ENCODE measurements at places on chromosomes 16 and 17.
A peak's percentile ranks its signal among the peaks of the same experiment; 100 is the strongest.

GRCh38 chr17:34314279-34314678 lies 5.0 kb upstream of the CCL8 start:
- DNase-seq: no peak

- DNase-seq: no peak
Measured at GRCh38 chr16:57471209-57471608, 8.7 kb downstream of the POLR2C start.

DNA sequence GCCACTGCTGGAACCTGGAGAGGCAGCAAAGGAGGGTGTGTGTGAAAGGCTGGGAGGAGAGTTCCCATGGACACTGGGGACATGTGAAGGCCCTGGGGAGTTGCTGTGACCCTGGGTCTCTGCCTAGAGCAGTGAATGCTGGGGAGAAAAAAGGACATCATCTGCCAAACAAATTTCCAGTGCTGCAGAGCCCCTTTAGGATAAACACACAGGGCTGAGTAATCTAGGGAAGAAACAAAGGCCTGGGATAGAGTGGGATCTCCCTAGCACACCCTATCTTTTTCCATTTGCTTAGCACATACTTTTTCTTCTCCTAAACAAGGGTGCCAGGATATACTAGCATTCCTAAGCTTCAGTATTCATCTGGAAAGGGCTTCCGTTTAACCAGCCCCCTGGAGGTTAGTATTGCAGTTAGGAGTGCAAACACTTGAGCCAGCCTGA lies 3.3 kb upstream of the HIGD1B start:
- DNase-seq: no peak

DNA sequence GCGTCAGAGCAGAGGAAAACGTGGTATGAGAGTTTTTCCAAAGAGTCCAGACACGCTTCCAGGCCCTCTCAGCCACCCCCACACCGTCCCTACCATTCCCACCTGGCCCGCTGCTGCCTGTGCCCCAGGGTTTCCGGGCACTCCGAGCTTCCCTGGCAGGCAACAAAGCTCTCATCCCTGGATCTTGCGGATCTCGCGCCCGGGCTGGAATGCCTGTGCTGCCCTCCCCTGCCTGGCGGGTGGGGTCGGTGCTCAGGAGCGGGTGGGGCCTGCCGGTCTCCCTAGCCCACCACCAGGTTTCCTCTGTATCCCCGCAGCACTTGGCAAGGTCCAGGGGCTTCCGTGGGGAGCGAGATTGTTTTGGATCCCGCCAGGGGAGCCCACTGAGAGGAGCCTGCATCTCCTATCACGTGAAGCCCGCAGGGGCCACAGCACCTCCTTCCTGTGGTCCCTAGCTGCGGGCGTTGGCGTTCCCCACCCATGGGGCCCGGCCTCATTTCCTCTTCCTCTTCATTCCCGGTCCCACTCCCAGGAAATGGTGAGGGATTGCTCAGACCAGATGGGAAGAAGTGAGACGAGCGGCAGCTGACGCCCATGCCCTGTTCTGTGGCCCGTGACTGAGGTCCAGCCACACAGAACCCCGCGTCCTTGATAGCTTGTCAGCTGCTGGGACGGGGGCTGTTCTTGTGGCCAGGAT lies 11.0 kb downstream of the TBC1D24 start:
- no peak for DNase-seq

GRCh38 chr17:62693616-62694409 lies 66.3 kb downstream of the MRC2 start:
- DNase-seq: no peak

DNA sequence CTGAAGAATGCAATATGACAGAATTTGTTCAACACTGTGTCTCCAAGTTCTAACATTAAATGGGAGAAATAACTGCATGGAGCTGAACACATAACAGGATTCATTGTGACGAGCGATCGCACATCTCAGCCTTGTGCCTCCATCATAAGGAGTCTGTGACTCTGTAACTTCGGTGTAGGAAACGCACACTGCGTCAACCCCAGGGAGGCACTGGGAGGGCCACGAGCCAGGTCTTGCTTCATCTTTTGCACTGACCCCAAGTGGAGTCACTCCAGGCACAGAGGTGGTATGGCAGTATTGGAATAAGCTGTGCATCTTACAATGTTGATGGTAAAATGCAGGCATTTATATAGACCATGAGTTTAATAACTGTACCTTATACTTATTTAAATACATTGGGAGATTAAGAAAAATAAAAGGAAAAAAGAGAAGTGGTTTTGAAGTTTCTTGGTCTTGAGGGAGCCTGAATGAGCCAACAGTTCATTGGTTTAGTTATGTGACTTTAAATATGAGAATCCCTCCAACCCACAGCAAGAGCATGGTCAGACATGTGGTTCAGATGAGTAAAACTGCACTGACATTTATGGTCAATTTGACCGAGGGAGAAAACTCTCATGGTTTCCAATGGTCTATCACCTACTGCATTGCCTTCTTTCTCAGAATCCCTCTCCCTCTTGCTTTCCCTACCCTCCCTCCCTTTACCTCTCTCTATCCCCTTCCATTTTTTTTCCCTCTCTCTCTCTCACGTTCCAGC lies 5.7 kb upstream of the PMP22 start:
- no peak for DNase-seq

- DNase-seq: no peak
Measured at GRCh38 chr16:69839240-69839688, 77.1 kb downstream of the WWP2 start.

GRCh38 chr17:20226814-20227482 lies 217.8 kb downstream of the SPECC1 start:
- peak; percentile 83 for DNase-seq

DNA sequence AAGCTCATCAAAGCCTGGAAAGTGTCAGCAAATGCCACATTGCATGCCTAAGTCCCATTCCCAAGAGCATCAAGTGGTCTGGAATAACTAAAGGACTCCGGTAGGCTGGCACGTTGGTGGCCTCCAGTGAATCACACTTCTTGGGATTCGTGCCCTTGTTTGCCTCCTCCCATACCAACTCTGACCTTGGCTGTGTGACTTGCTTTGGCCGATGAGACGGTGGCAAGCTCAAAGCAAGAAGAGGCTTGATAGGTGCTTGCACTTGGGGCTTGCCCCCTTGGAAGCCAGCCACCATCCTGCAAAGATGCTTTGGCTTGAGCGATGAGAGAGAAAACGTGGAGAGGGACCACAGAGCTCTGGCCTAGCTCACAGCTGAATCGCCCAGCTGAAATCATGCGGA lies 313.1 kb upstream of the ZFHX3 start:
- no peak for DNase-seq

- no peak for DNase-seq
Measured at GRCh38 chr17:68060336-68060735, 24.8 kb downstream of the KPNA2 start.

GRCh38 chr17:73711184-73711583 lies 66.9 kb upstream of the SDK2 start:
- DNase-seq: no peak

- no peak for DNase-seq
Measured at GRCh38 chr16:67399749-67400704, 6.7 kb upstream of the TPPP3 start.

DNA sequence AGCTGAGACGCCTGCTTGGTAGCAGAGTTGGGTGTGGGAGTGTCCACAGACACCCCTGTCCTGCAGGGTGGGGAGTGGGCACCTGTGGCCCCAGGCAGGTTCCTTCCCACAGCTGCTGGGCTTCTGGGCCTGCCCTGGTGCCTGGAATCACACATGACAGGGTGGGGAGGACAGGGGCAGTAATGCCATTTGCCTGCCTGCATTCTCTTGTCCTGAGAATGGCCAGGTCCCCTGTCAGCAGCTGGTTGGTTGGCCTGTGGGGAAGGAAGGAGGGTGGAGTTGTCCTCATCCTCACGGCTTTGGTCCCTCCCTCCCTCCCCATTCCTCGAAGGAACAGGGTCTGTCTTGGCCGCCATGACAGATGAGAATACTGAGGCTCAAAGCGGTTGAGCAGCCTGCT lies 5.2 kb downstream of the PRSS53 start:
- DNase-seq: no peak

DNA sequence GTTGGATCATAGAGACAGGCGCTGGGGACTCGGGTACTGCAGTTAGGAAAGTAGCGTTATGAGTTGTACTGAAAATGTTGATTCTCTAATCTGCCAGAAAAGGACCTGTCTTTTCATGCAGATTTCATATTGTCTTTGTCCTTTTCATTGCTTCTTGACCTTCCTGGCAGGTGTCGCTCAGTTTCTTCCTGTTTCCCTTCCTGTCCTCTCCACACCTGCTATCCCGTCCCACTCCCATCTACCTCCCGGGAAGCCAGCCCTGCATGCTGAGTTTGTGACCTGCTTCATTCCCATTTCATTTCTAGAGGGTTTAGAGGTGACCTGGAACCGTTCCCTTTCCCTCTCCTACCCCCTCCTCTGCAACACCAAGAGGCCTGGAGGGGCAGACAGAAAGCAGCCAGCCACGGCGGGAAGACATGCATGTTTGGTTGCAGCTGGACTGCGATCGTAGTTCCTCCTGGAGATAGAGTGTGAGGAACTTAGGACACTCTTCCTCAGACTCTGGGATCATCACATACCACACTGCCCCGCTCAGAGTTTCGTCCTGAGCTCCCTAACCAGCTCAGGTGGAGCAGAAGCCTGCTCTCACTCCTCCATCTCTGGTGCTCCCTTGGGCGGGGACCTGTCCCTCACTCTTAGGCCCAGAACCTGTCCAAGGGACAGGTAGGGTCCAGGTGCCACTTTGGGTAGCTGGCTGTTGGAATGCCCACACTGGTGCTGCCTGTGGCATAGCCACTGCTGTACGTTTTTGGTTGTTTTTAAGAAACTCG lies 23.9 kb upstream of the ARHGAP23 start:
- DNase-seq: no peak

DNA sequence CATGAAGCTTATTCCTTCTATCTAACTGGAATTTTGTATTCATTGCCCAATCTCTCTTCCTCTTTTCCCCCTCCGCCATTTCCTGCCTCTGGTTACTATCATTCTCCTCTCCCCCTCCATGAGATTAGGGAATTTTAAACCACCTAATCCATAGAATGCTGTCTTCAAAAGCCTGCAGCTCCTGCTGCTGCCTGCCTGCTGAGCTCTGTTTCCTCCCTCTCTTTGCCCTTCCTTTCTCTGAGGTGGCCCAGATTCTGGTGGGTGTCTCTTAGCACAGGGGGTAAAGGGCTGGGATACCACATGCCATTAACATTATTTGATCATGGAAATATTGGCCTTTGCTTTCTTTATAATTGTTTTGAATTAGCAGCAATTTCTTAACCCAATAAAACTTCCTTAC lies 241.6 kb downstream of the CNTNAP4 start:
- DNase-seq: no peak

- no peak for DNase-seq
Measured at GRCh38 chr17:73318836-73319235, 7.0 kb upstream of the CDC42EP4 start.
